Aorta (tissue), 5 donors: ENCODE measurements at places on chromosomes 12 and 14. TPM values are rescaled to one million over a fixed set of nuclear protein-coding genes. Genes with fewer than 3 reads are reported as not detected.

DNA sequence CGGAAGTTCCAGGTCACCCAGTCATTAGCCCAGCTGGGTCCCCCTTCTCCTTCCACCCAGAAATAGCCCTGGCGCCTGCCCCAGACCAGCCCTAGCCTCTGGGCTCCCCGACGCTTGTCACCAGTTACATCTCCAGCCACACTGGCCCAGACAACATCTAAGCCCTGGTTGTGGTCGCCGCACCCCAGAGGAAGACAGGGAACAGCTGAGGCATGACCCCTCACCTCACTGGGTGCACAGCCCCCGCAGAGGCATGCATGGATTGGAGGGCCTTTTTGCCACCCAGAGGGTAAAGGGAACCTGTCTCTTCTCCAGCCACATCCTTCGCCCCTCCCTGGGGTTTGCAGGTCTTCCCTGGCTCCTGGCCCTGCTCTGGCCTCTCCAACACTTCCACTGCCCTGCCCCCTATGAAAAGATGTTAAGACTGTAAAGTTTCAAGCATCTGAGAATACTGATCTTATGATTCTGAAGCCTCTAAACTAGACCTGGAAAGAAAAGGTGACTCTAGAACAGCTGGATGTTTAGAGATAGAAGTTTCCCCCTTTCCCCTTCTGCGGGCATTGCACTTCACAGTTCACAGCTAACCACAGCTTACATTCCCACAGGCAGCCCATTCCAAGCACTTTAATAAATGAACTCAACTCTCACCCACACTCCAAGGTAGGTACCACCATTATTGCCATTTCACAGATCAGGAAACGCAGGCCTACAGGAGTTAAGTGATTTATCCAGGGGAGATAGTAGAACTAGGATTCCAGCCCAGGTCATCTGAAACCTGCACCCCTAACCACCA is 14.7 kb downstream of the TMEM119 start:
- DNase-seq, result no peak

DNA sequence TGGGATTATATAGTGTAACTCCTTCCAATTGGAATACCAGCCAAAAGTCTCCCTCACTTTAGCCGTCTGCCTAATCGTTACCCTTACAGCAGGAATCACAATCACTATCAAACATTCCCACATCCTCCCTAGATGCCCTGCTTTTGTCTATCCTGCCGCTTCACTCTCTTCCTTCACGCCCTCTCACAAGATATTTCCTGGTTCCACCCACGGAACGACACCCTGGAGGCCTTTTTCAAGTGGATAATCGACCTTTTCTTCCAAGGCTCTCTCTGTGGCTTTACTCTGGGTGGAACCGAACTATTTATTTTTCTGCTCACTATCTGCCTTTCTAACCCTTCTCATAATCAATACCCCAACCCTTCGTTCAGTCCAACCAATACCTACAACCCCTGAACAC is 58.9 kb downstream of the MOK start:
- no peak for DNase-seq

The KLRC2 gene
- total RNA-seq, result not detected

GRCh38 chr14:77580477-77580876 is 36.0 kb downstream of the SPTLC2 start:
- no peak for DNase-seq

- no peak for DNase-seq
Measured at GRCh38 chr12:3419558-3419957, 71.4 kb upstream of the PRMT8 start.

DNA sequence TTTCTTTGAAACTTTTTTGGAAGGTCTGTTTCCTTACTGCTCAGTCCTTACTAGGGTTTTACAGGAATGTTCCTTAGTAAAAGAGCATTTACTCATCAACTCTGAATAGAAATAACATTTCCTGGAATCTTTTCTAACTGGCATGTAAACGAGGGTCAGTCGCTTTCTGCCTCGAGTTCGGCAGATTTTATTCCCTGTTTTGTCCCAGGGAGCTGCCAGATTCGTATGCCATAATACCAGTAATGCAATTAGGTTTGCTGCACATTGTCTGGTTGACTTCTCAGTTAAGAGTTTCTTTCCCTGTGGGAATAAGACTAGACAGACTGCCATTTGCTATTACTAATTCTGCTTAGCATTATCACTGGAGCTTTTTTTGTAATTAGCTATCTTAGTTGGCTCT is 91.9 kb downstream of the VRK1 start:
- no peak for DNase-seq

The RIN3 gene
- 49.1 TPM for total RNA-seq

GRCh38 chr12:79023784-79024183 is 159.2 kb downstream of the SYT1 start:
- no peak for DNase-seq

- DNase-seq, result no peak
Measured at GRCh38 chr12:88805692-88806091, 225.4 kb upstream of the KITLG start.

The PSMB5 gene
- total RNA-seq, result 67.7 TPM
